ENCODE measurements at places on chromosomes 12 and 14. TPM values are rescaled to one million over a fixed set of nuclear protein-coding genes. Genes with fewer than 3 reads are reported as not detected.

EFCAB11 gene
- 14.0 TPM for total RNA-seq

CELA1 gene
- not detected for total RNA-seq

ENDOU gene
- total RNA-seq: 0.34 TPM

ARL1 gene
- total RNA-seq: 54.6 TPM

APOF gene
- total RNA-seq: not detected
